ENCODE measurements at places on chromosomes 4 and X.

- DNase-seq = no peak
These were observed 27.7 kb downstream of the ABCG2 start for GRCh38 chr4:88130544-88131305.

DNA sequence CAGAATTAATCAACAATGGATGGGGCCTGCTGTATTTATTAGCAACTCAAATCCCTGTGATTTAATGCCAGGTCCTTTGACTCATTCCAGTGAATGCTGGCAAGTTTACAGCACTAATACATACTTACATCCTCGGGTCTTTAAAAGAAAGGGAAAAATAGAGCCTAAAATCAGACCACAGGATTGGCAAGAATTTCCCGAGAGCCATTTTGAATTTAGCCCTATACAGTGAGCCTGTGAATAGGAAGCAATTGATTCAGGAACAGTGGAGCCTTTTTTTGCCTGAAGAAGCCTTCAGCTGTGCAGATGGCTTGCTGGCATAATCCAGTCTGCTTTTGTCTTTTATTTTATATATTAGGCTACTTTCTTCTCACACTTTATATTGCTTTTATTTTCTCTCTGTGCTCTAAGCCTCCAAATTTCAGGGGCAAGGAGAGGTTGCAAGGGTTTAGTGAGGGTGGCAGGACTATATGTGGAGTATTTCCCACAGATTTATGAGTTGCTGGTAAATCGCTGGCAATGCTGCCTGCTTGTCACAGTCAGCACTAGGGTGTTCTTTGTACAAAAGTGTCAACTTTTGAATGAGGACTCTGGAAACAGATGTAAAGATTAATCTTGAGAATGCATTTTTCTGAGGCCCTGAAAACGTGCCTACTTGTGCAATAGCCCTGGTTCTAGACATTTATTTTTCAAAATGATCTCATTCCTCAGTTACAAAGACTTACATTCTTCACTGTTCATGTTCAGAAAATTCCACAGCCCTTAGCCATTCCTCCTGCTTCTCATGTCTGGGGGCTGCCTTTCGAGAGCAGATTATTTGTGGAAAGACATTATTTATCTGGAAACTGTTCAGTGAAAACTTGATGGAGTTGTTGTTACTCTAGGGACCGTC, 303.5 kb downstream of the SPRY1 start:
- no peak for DNase-seq

- no peak for DNase-seq
These were observed 249.7 kb upstream of the TTC29 start for GRCh38 chr4:147195386-147195785.

DNA sequence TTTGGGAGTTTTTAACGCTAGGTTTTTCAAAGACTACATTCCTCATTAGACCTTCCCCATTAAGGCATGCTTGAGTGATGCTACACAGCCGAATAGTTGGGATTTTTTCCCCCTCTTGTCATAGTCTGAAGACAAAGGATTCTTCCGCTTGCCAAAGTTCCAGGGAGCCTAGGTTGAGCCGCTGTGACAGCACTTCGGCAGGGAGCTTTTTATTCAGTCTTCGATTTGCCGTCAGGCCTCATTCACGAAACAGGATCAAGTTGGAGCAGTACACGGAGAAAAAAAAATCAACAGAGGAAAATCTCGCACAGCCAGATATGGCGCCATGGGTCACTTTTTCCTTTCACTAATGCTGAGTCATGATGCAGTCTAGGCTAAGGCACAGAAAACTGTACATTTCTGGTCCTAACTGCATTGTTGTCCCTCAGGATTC, 24.3 kb downstream of the SHROOM3 start:
- no peak for DNase-seq

DNA sequence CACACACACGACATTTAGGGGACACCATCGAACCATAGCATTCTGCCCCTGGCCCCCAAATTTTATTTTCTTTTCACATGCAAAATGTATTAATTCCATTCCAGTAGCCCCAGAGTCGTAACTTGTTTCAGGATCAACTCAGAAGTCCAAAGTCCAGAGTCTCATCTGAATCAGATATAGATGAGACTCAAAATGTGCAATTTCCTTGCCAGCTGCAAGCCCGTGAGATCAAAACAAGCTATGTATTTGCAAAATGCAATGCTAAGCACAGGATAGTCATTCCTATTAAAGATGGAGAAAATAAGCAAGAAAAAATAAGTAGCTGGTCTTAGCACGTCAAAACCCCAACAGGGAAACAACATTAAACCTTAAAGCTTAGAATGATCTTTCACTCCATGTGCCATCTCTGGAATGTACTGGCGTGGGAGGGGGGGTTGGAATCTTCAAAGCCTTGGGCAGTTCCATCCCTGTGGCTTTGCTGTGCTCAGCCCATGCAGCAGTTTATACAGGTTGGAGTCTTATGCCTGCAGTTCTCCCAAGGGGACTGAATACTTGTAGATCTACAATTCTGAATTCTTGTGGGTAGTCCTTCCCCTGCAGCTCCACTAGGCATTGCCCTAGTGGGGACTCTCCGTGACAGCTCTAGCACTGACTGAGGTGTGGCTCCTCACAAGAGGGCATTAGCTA, 47.7 kb upstream of the SYTL5 start:
- no peak for DNase-seq

GRCh38 chr4:94372991-94373390, 30.4 kb upstream of the HPGDS start:
- no peak for DNase-seq

GRCh38 chr4:28179126-28179525, 1318.5 kb downstream of the STIM2 start:
- DNase-seq = no peak

DNA sequence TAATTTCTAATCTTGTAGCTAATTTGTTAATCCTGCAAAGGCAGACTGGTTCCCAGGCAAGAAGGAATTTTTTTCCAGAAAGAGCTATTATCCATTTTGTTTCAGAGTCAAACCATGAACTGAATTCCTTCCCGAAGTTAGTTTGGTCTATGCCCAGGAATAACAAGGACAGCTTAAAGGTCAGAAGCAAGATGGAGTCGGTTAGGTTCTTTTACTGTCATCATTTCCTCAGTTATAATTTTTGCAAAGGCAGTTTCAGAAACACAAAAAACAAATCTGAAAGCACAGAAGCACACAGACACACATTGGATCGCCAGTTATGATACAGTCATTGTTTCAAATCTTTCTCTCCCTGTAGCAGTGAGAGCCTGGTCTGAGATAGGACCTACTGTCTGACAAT, 37.9 kb downstream of the AGA start:
- no peak for DNase-seq

GRCh38 chrX:133290076-133290475, 71.9 kb upstream of the TFDP3 start:
- no peak for DNase-seq

DNA sequence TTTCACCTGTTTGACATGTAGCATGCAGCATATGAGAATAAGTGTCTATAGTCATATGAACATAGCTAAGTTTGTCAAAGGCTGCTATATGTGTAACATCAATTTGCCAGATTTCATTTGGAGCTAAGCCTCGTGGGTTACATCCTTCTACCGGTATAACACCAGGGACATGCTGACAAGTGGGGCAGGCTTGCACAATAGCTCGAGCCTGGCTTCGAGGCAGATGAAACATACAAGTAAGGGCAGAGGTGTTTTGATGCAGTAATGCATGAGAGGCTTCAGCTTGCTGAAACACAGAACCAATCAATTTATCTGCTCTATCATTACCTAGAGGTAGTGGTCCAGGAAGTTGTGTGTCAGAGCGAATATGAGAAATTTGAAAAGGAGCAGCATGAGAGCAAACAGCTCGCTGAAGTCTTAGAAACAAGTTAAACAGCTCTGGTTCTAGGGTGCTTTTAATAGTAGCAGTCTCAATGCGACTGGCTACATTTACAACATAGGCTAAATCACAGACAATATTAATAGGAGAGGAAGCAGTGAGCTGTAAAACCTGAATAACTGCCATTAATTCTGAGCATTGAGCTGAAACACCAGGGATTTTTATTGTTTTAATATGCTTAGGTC, 14.9 kb upstream of the UGDH start:
- no peak for DNase-seq

GRCh38 chrX:53441531-53442321, 7.6 kb upstream of the HSD17B10 start:
- DNase-seq = peak; percentile 47

GRCh38 chrX:101676571-101676970, 16.9 kb upstream of the ARMCX2 start:
- DNase-seq = no peak

DNA sequence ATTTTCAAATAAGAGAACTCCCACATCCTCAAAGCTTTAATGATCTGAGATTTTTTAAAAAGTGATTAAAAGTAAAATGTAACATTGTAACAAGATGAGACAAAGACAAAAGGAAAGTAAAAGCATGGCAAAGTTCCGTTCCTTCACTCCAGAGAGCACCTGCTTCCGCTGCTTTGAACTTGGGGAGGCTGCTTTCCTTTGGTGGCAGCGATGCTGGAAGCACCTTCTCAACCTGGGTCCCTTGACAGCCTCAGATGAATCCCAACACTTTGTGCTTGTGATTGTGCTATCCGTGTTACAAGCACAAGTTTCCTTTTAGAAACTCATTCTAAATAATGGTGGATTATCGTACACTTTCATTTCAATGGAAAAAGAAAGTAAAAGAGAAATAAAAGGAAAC, 59.7 kb downstream of the HADH start:
- no peak for DNase-seq

DNA sequence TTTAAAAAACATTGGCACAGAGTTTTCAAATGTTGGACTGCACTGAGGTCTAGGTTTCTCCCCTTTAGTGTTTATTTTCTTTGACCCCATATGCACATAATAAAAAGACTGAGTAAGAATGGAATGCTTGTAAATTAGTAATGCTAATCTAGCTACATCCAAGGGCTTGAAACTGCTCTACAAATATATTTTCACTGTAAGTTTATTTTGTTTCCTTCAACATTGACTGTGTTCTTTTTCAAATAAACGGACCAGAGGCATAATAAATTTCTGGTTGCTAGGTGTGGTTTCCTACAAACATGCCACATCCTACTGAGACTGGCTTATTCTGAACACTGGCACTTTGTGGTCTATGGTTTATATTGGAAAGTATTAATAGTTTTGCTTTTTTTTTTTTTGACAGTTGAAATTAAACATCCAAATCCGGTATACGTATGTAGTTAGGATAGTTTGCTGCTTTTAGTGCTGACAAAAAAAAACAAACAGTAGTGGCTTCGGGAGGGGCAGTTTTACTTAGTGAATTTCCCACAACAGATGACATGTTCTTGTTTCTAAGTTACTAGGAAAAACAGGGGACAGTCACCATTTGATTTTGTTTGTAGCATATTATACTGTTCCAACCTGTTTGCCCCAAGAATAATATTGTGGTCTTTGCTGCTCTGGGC, 13.2 kb downstream of the CA5B start:
- no peak for DNase-seq

- DNase-seq = no peak
These were observed 9.4 kb downstream of the ATRX start for GRCh38 chrX:77776659-77777058.

- no peak for DNase-seq
These were observed 200.3 kb downstream of the MID1 start for GRCh38 chrX:10420134-10420533.

DNA sequence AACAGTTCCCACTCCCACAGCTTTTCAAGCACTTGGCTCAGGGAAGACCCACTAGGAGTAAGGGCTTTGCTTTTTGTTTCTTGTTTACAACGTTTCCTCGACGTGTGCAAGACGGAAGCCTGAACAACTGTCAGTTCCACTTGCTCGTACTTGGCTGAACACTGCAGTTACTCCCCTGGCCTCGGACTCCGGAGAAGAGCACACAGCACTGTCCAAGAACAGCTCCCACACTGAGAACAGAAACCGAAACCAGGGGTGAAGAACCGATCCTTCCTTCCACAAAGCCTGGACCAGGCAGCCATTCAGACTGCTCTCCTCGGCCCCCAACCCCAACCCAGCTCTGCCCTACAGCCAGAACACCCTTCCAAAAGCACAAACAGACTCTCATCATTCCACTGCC, 25.5 kb downstream of the IRF2 start:
- DNase-seq = no peak

DNA sequence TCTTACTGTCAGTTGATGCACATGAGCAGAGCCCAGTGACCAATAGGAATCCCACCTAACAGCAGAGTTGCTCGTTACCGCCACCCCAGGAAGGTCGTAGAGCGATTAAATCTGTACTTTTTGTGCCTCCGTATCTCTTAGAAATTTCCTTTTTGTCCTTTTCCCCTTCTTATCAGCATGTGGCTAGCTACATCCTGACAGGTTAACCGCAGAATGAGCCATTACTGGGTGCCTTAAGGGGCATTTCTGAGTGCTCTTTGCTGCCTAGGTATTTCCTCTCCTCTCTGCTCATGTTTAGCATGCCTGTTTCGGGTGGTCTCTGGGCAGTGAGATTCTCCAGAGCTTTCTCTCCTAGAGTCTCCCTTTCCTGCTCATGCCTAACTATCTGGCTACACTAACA, 530.5 kb downstream of the FAM133A start:
- DNase-seq = no peak

DNA sequence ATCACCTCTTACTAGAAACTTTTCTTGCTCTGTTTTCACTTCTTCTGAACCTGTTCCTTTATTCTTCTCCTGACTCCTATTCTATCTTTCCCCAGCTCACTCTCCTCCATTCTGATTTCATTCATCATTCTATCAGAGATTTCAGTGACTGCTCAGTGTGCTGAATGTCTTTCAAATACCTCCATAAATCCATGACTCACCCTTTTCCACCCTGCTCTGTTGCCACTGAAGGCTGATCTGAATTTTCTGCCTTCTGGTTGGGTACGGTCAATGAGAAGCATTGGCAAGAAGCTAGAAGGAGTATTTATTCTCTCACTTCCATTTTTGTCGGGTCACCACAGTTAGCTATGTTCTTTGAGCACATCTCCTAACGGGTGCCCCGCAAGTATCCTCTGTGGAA, 265.9 kb downstream of the CBLL2 start:
- DNase-seq = no peak

DNA sequence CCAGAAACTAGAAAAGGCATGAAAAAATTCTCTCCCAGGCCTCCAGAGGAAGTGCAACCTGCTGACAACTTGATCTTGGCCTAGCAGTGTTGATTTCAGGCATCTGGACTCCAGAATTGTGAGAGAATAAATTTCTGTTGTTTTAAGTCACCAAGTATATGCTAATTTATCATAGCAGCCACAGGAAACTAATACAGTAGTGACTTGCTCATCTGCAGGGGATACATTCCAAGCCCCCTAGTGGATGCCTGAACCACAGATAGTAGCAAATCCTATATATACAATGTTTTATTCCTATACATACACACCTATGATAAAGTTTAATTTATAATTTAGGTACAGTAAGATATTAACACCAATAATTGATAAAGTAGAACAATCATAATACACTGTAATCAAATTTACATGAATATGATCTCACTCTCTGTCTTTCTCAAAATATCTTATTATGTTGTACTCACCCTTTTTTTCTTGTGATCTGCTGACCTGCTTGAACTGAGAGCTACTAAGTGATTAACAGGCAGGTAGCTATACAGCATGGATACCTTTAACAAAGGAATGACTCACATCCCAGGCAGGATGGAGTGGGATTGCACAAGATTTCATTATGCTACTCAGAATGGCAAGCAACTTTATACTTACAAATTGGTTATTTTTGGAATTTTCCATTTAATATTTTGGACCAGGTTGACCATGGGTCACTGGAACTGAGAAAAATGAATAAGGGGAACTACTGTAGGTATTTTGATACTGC, 501.1 kb downstream of the KCNIP4 start:
- no peak for DNase-seq

GRCh38 chrX:79162076-79162475, 17.6 kb downstream of the GPR174 start:
- DNase-seq = no peak

Data from stimulated activated CD4-positive, alpha-beta T cell treated with anti-CD3 and anti-CD28 coated beads, Interleukin-1b, Interleukin-23, amount 100 ng/mL, for 1 hour (primary cell).